Fibroblast of lung (primary cell): ENCODE measurements at places on chromosomes 1 and 21. TPM values are rescaled to one million over a fixed set of nuclear protein-coding genes. Genes with fewer than 3 reads are reported as not detected.
A peak's percentile ranks its signal among the peaks of the same experiment; 100 is the strongest.

DNA sequence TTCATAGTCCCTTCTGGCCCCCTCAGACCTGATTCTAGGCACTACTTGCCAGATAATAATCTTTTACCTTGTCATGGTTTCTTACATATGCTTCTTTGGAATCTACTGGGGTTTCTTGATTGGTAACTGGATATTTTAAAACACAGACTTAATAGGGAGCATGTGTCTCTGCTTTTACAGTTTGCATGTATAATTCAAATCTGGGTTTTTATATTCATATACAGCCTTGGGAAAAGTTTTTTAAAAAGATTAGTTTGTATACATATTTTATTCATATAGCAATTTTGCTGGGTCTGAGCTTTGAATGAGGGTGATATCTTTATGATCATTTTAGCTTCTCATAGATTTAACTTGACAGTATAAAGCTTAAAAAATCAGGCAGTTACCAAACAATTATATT lies 21.1 kb upstream of the CD1D start:
- DNase-seq, result no peak
- H3K4me3 ChIP-seq, result no peak overlapping the region
- H3K27me3 ChIP-seq, result no peaks in the 10 kb centered on the region
- H3K27ac ChIP-seq, result no peak overlapping the region
- H3K4me1 ChIP-seq, result no peaks in the 10 kb centered on the region

- no peak overlapping the region for H3K4me3 ChIP-seq
- H3K4me1 ChIP-seq, result peaks cover 12% of the 10 kb centered on the region
- peak; percentile 43 for DNase-seq
- H3K27me3 ChIP-seq, result no peaks in the 10 kb centered on the region
- H3K36me3 ChIP-seq, result no peaks in the 10 kb centered on the region
- no peak overlapping the region for H3K27ac ChIP-seq
These were observed 2.9 kb downstream of the CRYZ start for GRCh38 chr1:74729741-74730478.

GRCh38 chr1:181514298-181515290 lies 31.3 kb downstream of the CACNA1E start:
- H3K27me3 ChIP-seq, result no peaks in the 10 kb centered on the region
- H3K4me3 ChIP-seq, result no peak overlapping the region
- H3K36me3 ChIP-seq, result no peaks in the 10 kb centered on the region
- H3K27ac ChIP-seq, result no peak overlapping the region

DNA sequence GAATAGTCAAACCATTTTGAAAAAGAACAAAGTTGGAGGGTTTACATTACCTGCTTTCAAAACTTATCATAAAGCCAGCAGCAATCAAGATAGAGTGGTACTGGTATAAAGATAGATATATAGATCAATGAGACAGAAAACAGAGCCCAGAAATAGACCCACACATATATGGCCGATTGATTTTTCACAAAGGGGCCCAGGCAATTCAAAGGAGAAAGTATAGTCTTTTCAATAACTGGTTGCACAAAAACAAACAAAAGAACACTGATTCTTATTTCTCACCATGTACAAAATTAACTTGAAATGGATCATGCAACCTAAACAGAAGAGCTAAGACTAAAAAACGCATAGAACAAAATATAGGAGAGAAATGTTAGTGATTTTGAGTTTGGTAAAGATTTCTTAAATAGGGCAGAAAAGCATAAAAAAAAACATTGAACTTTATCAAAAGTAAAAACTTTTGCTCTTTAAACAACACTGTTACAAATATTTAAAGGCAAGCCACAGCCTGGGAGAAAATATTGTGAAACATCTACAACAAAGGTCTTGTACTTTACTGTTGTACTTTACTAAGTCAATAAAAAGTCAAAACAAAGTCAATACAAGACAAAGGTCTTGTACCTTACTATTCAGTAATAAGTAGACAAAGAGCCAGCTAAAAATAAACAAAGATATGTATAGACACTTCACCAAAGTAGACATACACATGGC lies 50.2 kb downstream of the ST3GAL3 start:
- no peak overlapping the region for H3K27ac ChIP-seq
- peaks cover 2% of the 10 kb centered on the region for H3K4me1 ChIP-seq
- no peaks in the 10 kb centered on the region for H3K36me3 ChIP-seq

DNA sequence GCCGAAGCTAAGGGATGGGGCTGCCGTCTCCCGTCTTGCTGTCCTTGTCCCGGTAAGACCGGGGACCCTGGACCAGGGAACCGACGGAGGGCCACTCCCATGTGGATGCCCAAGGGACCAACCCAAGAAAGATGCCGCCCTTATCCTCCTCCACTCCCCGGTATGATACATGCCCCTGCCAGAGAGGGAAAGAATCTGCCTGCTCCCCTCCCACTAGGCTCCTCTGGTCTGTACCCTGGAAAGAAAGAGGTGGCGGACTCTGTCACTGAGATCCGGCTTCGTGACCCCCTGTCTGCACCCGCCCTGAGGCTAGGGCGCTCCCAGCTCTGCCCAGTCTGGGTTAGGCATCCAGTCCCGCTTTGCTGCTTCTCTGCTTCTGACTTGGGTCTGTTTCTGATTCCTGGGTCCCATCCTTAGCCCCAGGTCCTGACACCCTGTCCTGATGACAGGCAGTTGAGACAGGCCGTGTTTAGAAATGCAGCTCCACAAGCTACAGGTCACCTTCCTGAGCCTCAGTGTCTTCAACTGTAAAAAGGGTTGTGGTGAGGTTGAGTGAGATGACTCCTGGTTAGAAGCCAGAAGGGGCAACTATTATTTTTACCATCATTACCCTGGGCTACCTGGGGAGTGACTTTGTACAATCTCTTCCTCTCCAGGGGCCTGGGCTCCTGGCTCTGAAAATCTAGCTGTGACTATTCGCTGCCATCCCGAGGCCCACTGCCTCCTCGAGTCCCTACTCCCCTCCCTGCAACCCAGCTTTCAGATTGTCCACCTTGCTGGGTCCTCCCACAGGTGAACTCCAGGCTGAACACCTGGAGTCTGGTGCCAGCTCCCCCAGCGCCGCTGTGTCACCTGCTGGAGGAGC lies 3.7 kb downstream of the MATN1 start:
- peaks cover 2% of the 10 kb centered on the region for H3K4me1 ChIP-seq
- H3K4me3 ChIP-seq, result no peak overlapping the region

GRCh38 chr1:156704930-156705320 lies 458 bp downstream of the CRABP2 start:
- H3K4me1 ChIP-seq, result peaks cover 35% of the 10 kb centered on the region
- peak overlapping the region; percentile 54 for H3K27ac ChIP-seq
- DNase-seq, result peak; percentile 67

GRCh38 chr1:68361346-68361910 lies 88.3 kb downstream of the RPE65 start:
- H3K36me3 ChIP-seq, result no peaks in the 10 kb centered on the region
- no peak for DNase-seq
- peaks cover 7% of the 10 kb centered on the region for H3K4me1 ChIP-seq
- no peak overlapping the region for H3K4me3 ChIP-seq
- H3K27ac ChIP-seq, result no peak overlapping the region

HRNR gene
- not detected in 2 replicates for total RNA-seq

C1QC gene
- total RNA-seq, result not detected in 2 replicates

- H3K4me3 ChIP-seq, result no peak overlapping the region
- H3K36me3 ChIP-seq, result no peaks in the 10 kb centered on the region
- no peaks in the 10 kb centered on the region for H3K27me3 ChIP-seq
- H3K4me1 ChIP-seq, result no peaks in the 10 kb centered on the region
- DNase-seq, result no peak
These were observed 125.3 kb upstream of the GREM2 start for GRCh38 chr1:240737298-240737697.

- H3K36me3 ChIP-seq, result no peaks in the 10 kb centered on the region
- no peak overlapping the region for H3K27ac ChIP-seq
- DNase-seq, result no peak
These were observed 285.0 kb downstream of the LRRC40 start for GRCh38 chr1:69920426-69920825.

GRCh38 chr21:25790122-25790877 lies 55.5 kb downstream of the GABPA start:
- H3K4me1 ChIP-seq, result no peaks in the 10 kb centered on the region
- no peaks in the 10 kb centered on the region for H3K36me3 ChIP-seq
- H3K27me3 ChIP-seq, result no peaks in the 10 kb centered on the region
- H3K27ac ChIP-seq, result no peak overlapping the region
- peak overlapping the region; percentile 43 for H3K4me3 ChIP-seq

HOOK1 gene
- total RNA-seq, result under 0.01 TPM in 2 replicates

LRRN2 gene
- total RNA-seq, result 0.26 TPM in 1 of 2 replicates, not detected in the other

DNA sequence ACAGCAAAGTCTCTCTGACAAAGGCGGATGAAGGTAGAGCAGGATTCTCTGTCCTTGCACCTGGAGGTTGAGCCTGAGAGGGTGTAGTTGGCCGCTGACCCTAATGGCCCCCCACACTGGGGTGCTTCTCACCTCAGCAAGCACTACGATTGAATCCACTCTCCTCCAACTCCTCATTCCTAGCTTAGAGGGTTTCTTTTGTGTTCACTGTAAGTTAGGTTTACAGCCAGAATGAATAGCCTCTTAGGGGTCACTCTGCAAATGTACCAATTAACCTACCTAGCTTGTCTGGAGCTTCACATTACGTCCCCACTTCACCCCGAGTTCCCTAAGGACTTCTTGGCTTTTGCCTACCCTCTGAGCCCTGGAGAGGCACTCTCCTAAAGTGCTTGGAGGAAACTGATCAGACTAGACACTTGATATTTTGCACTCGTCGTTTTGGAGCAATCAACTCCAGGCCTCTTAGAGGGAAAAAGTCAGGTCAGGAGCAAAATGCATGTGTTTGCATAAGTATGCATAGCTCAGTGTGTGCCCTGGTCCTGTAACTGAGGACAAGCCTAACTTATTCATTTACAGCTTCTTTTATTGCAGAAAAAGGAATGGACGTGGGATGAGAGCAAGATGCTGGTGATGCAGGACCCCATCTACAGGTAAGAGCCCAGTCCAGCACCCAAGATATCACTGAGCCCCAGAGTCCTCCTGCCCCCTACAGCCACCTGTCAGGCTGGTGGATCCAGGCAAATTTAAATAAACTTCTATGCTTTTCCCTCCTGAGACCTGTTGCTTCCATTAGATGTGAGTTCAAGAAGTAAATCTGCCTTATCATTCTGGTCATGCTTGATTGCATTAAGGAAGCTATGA lies 76.4 kb downstream of the SPATA46 start:
- no peaks in the 10 kb centered on the region for H3K4me1 ChIP-seq
- H3K27ac ChIP-seq, result no peak overlapping the region
- no peak overlapping the region for H3K4me3 ChIP-seq
- peaks cover 3% of the 10 kb centered on the region for H3K27me3 ChIP-seq
- DNase-seq, result no peak

ACADM gene
- total RNA-seq, result 29.9 and 36.7 TPM in 2 replicates

ADAMTS1 gene
- 186 and 199 TPM in 2 replicates for total RNA-seq

DNA sequence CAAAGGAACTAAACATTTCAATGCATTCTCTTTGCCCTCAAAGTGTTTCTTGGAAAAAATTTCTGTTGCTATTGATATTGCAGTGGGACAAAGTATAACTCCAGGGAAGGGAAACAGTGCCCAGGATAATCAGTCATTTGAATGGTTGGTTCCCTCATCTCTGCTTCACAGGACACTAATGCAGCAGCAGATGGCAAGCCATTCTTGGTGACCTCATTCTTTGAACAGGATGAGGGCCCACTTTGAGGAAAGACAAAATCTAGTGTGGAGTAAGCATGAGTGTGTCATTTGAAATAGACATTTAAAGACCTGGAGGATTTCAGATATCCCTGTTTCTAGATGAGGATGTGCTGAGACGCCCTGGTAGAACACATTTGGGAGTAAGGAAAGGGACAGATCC lies 32.3 kb downstream of the CHRM3 start:
- no peak overlapping the region for H3K27ac ChIP-seq
- H3K27me3 ChIP-seq, result no peaks in the 10 kb centered on the region
- no peaks in the 10 kb centered on the region for H3K36me3 ChIP-seq
- H3K4me3 ChIP-seq, result no peak overlapping the region
- DNase-seq, result no peak

- no peak overlapping the region for H3K4me3 ChIP-seq
- H3K36me3 ChIP-seq, result no peaks in the 10 kb centered on the region
- H3K27ac ChIP-seq, result no peak overlapping the region
- no peaks in the 10 kb centered on the region for H3K27me3 ChIP-seq
- no peaks in the 10 kb centered on the region for H3K4me1 ChIP-seq
- DNase-seq, result no peak
These were observed 4.7 kb upstream of the REG4 start for GRCh38 chr1:119815928-119816327.

MAN1C1 gene
- 14.6 and 17.7 TPM in 2 replicates for total RNA-seq

BLACAT1 gene
- total RNA-seq, result not detected in 2 replicates

FAM72A gene
- 1.8 and 4.5 TPM in 2 replicates for total RNA-seq

TTC39A gene
- 0.51 and 1.5 TPM in 2 replicates for total RNA-seq

GRCh38 chr1:37599940-37600339 lies 4.2 kb upstream of the GNL2 start:
- no peak overlapping the region for H3K4me3 ChIP-seq
- H3K4me1 ChIP-seq, result peaks cover 2% of the 10 kb centered on the region
- DNase-seq, result no peak
- H3K36me3 ChIP-seq, result no peaks in the 10 kb centered on the region
- H3K27ac ChIP-seq, result no peak overlapping the region

- H3K4me1 ChIP-seq, result no peaks in the 10 kb centered on the region
- H3K27me3 ChIP-seq, result no peaks in the 10 kb centered on the region
- H3K27ac ChIP-seq, result no peak overlapping the region
- DNase-seq, result no peak
- no peaks in the 10 kb centered on the region for H3K36me3 ChIP-seq
These were observed 45.5 kb downstream of the GRIK3 start for GRCh38 chr1:36988741-36989193.

- H3K27me3 ChIP-seq, result no peaks in the 10 kb centered on the region
- peaks cover 2% of the 10 kb centered on the region for H3K36me3 ChIP-seq
- no peak overlapping the region for H3K4me3 ChIP-seq
- no peak for DNase-seq
These were observed 2.1 kb upstream of the CIART start for GRCh38 chr1:150280138-150280707.

KIRREL1 gene
- 83.0 and 123 TPM in 2 replicates for total RNA-seq

DNA sequence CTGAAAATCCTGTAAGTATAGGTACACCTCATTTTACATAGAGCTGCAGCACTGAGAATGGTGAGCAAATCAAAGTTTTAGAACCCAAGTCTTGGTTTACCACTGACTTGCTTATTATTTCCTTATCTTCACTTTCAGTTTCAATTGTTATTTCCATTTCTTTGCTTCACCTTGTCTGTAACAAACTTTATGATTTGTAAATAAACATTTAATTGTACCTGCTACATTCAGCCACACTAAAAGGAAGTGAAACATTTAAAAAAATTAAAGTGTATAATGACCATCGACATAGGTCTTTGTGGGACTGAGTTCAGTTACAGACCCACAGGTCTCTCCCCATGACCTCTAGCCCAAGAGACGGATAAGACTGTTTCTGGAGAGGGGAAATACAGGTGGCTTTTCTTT lies 34.4 kb downstream of the LGR6 start:
- H3K4me1 ChIP-seq, result no peaks in the 10 kb centered on the region
- no peaks in the 10 kb centered on the region for H3K36me3 ChIP-seq
- H3K4me3 ChIP-seq, result no peak overlapping the region

DMBX1 gene
- not detected in 2 replicates for total RNA-seq

DNA sequence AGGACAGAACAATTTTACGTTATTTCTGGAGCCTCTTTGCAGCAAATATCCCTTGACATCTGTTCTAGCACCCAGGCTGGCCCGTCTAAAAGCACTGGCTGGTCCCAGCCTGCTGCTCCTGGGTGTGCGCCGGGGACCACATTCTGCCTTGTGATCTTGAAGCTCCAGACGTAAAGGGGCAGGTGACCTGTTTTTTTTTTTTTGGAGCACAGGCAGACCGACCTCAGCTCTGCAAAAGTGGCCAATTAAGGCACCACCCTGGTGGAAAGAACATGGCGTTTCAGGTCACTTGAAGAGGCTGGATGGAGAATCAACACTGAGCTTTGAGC lies 13.8 kb upstream of the CAMTA1 start:
- H3K36me3 ChIP-seq, result no peaks in the 10 kb centered on the region
- no peaks in the 10 kb centered on the region for H3K4me1 ChIP-seq
- no peak overlapping the region for H3K4me3 ChIP-seq
- H3K27me3 ChIP-seq, result no peaks in the 10 kb centered on the region

ZBTB48 gene
- 15.4 and 16.0 TPM in 2 replicates for total RNA-seq

- no peak overlapping the region for H3K4me3 ChIP-seq
- no peaks in the 10 kb centered on the region for H3K36me3 ChIP-seq
- no peak for DNase-seq
- no peaks in the 10 kb centered on the region for H3K4me1 ChIP-seq
These were observed 50.6 kb downstream of the UCK2 start for GRCh38 chr1:165877940-165878556.
